NCI-H460 (cell line): ENCODE measurements at places on chromosomes 11 and 22. TPM values are rescaled to one million over a fixed set of nuclear protein-coding genes. Genes with fewer than 3 reads are reported as not detected.
A peak's percentile ranks its signal among the peaks of the same experiment; 100 is the strongest.

GRCh38 chr11:1335811-1336761 lies 26.7 kb upstream of the TOLLIP start:
- DNase-seq, result peak; percentile 78

DNA sequence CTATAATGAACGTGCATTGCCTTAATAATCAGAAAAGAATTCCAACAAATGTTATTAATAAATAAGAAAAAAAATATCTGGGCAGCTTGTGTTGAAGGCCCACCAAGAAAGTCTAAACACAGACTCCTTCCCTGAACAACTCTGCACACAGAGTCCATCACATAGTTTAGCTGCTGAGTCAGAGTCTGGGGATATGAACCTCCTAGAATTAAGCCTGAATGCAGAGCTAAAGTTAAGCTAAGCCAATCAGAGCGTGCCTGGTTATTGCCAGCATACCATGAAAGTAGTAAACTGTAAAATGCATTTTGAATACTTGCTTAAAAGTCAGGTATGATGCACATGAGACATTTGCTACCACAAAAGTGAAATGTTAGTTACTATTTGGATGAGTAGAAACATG lies 25.6 kb upstream of the TENM4 start:
- DNase-seq, result no peak

GRCh38 chr11:115613986-115614632 lies 109.9 kb upstream of the CADM1 start:
- DNase-seq, result no peak

GRCh38 chr11:36360826-36361415 lies 64.8 kb downstream of the PRR5L start:
- no peak for DNase-seq

- no peak for DNase-seq
These were observed 43.2 kb upstream of the CLMP start for GRCh38 chr11:123238297-123238696.

Gene MYOD1
- total RNA-seq, result 0.15 TPM in 1 of 2 replicates, not detected in the other

- no peak for DNase-seq
These were observed 73.5 kb upstream of the ZC3H12C start for GRCh38 chr11:110019675-110020074.

Gene SLC22A8
- not detected in 2 replicates for total RNA-seq

GRCh38 chr11:62256281-62256680 lies 13.7 kb upstream of the SCGB2A2 start:
- DNase-seq, result no peak

GRCh38 chr11:67369801-67370284 lies 3.6 kb downstream of the CLCF1 start:
- DNase-seq, result no peak

Gene LRP5
- total RNA-seq, result 14.2 TPM in 2 replicates

DNA sequence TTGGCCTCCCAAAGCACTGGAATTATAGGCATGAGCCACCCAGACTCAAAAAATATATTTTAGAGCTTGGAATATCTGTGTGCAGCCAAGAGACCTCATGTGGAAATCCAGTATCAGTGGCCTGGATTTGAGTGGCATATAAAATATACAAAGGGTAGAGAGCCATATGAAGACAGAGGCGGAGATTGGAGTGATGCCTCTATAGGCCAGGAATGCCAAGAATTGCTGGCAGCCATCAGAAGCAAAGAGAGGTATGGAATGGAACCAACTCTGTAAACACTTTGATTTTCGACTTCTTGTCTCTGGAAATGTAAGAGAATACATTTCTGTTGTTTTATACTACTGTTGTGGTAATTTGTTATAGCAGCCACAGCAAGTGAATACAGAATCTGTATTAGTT lies 123.0 kb downstream of the PLEKHA7 start:
- no peak for DNase-seq

Gene SCN2B
- total RNA-seq, result not detected in 2 replicates

Gene KDM4D
- total RNA-seq, result 0.17 and 0.57 TPM in 2 replicates

DNA sequence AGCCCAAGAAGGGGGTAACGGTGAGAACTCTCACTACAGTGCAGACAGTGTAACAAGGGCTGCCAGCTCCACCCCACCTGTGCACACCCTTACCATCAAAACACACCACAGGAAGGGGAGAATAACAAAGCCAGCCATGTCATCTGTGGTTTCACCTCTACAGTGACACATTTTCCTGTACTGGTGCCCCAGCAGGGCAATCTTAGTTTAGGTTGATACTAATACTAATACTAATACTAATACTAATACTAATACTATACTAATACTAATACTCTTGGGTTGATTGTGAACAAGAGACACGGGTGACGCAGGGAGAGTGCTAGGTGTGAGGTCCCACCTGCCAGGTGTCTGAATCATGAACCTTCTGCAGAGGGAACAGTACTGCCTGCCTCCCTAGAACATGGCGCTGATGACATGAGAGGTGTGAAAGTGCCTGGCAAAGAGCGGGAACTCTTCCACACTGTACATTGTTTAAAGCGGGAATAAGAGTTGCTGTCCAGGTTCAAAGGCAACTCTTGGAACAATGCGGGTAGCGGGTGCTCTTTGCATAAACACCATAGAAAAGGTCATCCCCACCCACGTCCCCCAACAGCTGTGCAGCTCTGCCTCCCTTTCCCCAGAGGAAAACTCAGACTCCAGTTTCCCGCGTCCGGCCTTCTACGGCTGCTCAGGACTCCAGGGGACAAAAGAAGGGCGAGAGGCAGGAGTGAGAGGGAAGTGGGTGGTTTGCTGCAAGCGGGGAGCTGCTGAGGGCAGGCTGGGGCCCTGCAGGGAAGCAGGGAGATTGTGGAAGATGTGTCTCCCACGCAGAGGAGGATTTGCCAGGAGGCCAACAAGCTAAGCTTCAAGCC lies 25.0 kb upstream of the TMPRSS4 start:
- DNase-seq, result no peak

DNA sequence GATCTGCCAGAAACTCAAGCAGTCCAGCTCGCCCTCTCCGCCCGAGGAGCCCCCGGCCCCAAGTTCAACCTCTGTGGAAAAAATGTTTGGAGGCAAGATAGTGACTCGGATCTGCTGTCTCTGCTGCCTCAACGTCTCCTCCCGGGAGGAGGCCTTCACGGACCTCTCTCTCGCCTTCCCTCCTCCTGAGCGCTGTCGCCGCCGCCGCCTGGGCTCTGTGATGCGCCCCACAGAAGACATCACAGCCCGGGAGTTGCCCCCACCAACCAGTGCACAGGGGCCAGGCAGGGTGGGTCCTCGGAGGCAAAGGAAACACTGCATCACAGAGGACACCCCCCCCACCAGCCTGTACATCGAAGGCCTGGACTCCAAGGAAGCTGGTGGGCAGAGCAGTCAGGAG lies 20.8 kb downstream of the USP35 start:
- DNase-seq, result no peak

Gene POLR3H
- 10.8 and 12.3 TPM in 2 replicates for total RNA-seq

DNA sequence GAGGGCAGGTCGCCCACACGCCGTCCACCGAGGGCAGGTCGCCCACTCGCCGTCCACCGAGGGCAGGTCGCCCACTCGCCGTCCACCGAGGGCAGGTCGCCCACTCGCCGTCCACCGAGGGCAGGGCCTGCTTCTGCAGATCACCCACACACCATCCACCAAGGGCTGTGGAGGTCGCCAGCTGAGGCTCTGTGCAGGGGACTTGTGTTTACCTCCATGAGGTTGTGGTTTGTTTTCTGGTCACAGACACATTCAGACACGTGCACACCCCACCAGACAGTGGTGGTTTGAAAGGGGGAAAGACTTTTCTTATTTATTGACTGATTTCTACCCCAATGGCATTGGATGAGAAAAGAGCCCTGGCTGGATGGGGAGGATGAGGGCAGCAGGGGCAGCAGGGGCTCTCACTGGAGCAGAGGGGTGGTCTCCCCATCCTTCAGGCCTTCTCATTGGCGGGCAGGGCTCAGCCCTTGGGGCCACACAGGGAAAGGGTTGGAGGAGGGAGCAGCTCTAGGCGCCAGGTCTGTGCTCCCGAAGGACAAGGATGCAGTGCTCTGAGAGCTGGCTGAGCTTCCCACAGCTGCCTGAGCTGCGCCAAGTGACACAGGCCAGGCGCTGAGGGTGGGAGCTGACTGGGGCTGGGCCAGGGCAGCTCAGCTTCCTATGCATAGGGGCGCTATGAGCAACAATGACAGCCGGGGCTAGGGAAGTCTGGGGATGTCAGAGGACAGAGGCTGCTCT lies 252.6 kb upstream of the B3GAT1 start:
- DNase-seq, result no peak

Gene MMP1
- total RNA-seq, result 23.3 and 25.2 TPM in 2 replicates

Gene GRM5
- not detected in 2 replicates for total RNA-seq
